Endothelial cell (in vitro differentiated cells): ENCODE measurements at places on chromosomes 11 and 22. TPM values are rescaled to one million over a fixed set of nuclear protein-coding genes. Genes with fewer than 3 reads are reported as not detected.

Gene EI24
- 134 TPM for total RNA-seq

Gene APOBEC3B
- total RNA-seq: 1.0 TPM

Gene KRTAP5-9
- 0.80 TPM for total RNA-seq

Gene NLRP14
- 0.13 TPM for total RNA-seq

Gene OR51T1
- not detected for total RNA-seq

Gene MAJIN
- not detected for total RNA-seq

Gene CYB5R3
- total RNA-seq: 125 TPM

Gene ZNRF3
- 3.3 TPM for total RNA-seq

Gene OR51L1
- not detected for total RNA-seq

Gene TRIM68
- 15.2 TPM for total RNA-seq

Gene SEPTIN3
- total RNA-seq: 0.36 TPM

Gene RDX
- 225 TPM for total RNA-seq

Gene ACR
- 2.8 TPM for total RNA-seq

Gene POLR2L
- total RNA-seq: 76.7 TPM

Gene MFNG
- total RNA-seq: 75.4 TPM
